ENCODE measurements at places on chromosomes 1 and 21. TPM values are rescaled to one million over a fixed set of nuclear protein-coding genes. Genes with fewer than 3 reads are reported as not detected.

The KRTAP21-2 gene
- not detected for total RNA-seq

The FAM131C gene
- 1.8 TPM for total RNA-seq

The RGS13 gene
- 0.37 TPM for total RNA-seq

The NCDN gene
- total RNA-seq = 31.7 TPM

The LYPD8 gene
- not detected for total RNA-seq

The INAVA gene
- total RNA-seq = 2.6 TPM

The TMEM39B gene
- 30.0 TPM for total RNA-seq

The FAM177B gene
- not detected for total RNA-seq

The MGST3 gene
- 58.4 TPM for total RNA-seq

The MMP23B gene
- 1.2 TPM for total RNA-seq

The LPAR3 gene
- 0.37 TPM for total RNA-seq

The OR2G6 gene
- not detected for total RNA-seq

The HSF2BP gene
- total RNA-seq = 0.47 TPM

The SEMA6C gene
- 0.84 TPM for total RNA-seq

The HSD3B1 gene
- total RNA-seq = not detected

The CD1C gene
- not detected for total RNA-seq

The GNAI3 gene
- 8.3 TPM for total RNA-seq

The TBX19 gene
- 2.0 TPM for total RNA-seq

The C1orf210 gene
- not detected for total RNA-seq

The LIN28A gene
- not detected for total RNA-seq

The TMPRSS15 gene
- not detected for total RNA-seq

The GUCA2B gene
- not detected for total RNA-seq

The SYNC gene
- total RNA-seq = not detected

The EVA1C gene
- total RNA-seq = 4.5 TPM

The KLHDC8A gene
- total RNA-seq = not detected

The B3GALNT2 gene
- 13.5 TPM for total RNA-seq

The PRKAA2 gene
- total RNA-seq = not detected

The RIMS3 gene
- 2.1 TPM for total RNA-seq

The SRSF4 gene
- 145 TPM for total RNA-seq

The STIL gene
- total RNA-seq = 51.3 TPM

The RGS16 gene
- total RNA-seq = 39.9 TPM

The LCE1B gene
- not detected for total RNA-seq

The PTPN14 gene
- total RNA-seq = 0.32 TPM

The TEDDM1 gene
- not detected for total RNA-seq

The OR2L8 gene
- total RNA-seq = not detected

The CFHR4 gene
- not detected for total RNA-seq

The RHD gene
- not detected for total RNA-seq

The SPRR3 gene
- not detected for total RNA-seq

The SPRR5 gene
- total RNA-seq = not detected

The CLEC20A gene
- not detected for total RNA-seq

The USP48 gene
- total RNA-seq = 96.8 TPM

The SH3BGR gene
- total RNA-seq = 1.9 TPM

The WNT4 gene
- total RNA-seq = not detected

The LDLRAD1 gene
- not detected for total RNA-seq

The CRABP2 gene
- total RNA-seq = 1.4 TPM

The CRP gene
- not detected for total RNA-seq

The TCHHL1 gene
- not detected for total RNA-seq

The NBPF1 gene
- total RNA-seq = 3.1 TPM

The MYBPH gene
- not detected for total RNA-seq

The TTC24 gene
- 12.6 TPM for total RNA-seq

The SLC30A10 gene
- total RNA-seq = not detected

The CLDN8 gene
- total RNA-seq = not detected

The VWA5B1 gene
- total RNA-seq = not detected

The PAQR7 gene
- total RNA-seq = 2.2 TPM

The KPRP gene
- not detected for total RNA-seq

The BTBD19 gene
- 3.7 TPM for total RNA-seq
